ENCODE measurements at places on chromosomes 12 and 14.

DNA sequence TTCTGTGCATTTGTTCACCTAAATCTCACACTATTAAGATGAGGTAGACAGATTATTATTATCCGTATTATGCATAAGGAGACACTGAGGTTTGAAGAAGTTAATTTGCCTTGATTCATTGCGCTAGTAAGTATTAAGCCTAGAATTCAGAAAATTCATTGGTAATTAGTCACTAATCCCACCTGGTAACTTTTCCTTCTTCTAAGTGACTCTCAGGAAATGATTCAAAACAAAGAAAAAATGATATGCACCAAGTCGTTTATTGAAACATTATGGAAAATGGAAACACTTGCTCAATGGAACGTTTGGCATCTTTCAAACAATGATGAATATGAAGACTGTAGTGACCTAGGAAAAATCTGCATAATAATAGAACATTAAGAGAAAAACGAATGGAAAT lies 15.2 kb downstream of the RFX4 start:
- no peak for DNase-seq

DNA sequence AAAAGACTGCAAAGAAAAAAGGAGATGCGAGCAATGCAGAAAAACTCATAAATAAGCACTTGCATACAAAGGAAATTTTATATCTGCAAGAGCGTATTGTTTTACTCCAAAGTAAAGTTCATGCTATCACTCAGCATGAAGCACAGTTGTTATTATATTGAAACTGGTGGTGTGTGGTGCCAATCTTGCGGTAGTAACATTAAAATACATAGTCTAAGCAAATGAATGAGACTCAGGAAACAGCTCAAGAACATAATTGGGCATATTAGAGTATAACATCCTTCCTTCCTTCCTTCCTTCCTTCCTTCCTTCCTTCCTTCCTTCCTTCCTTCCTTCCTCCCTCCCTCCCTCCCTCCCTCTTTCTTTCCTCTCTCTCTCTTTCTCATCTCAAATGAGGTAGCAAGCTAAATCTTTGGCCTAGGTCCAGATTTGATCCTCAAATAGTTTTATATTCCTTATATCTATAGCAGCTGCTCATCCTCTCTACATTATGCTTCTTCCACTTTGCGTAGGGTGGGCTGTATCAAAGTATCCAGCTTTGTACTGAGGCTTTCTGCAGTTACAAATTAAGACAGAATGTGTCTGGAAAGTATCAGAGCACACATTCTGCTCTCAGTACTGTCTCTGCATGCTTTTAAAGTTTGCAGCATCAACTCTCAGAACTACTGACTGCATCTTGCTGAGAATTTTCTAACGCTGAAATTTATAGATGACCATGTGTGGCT lies 718.3 kb downstream of the RERGL start:
- no peak for DNase-seq

DNA sequence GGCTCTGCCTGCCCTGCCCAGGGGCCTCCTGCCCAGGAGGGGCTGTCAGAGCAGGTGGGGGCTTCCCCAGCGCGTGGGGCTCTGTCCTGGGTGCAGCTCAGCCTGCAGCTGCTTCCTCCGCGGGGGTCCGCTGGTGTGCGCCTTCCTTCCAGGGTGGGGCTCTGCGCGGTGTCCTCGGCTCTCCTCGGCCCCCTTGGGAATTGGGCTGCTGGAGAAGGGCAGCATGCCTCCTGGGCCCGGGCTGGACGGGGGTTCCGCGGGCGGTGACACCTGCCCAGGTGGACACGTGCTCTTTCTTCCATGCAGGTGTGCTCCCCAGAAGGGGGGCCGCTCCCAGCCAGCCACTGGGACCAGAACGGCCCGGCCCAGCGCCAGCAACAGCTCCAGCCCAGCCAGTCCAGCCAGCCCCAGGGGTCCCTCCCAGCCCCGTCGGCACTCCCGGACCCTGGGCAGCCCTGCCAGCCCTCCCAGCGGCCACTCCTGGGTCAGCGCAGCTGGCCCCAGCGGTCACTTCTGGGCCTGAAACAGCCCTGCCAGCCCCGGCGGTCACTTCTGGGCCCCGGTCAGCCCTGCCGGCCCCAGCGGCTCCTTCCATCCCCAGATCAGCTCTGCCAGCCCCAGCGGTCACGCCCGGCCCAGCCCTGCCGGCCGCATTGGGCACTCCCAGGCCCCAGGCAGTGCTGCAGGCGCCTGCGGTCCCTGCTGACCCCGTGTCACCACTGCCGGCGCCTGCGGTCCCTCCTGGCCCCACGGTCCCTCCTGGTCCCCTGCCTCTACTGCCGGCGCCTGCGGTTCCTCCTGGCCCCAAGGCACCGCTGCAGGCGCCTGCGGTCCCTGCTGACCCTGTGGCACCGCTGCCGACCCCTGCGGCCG lies 19.1 kb downstream of the FBRSL1 start:
- DNase-seq = no peak

DNA sequence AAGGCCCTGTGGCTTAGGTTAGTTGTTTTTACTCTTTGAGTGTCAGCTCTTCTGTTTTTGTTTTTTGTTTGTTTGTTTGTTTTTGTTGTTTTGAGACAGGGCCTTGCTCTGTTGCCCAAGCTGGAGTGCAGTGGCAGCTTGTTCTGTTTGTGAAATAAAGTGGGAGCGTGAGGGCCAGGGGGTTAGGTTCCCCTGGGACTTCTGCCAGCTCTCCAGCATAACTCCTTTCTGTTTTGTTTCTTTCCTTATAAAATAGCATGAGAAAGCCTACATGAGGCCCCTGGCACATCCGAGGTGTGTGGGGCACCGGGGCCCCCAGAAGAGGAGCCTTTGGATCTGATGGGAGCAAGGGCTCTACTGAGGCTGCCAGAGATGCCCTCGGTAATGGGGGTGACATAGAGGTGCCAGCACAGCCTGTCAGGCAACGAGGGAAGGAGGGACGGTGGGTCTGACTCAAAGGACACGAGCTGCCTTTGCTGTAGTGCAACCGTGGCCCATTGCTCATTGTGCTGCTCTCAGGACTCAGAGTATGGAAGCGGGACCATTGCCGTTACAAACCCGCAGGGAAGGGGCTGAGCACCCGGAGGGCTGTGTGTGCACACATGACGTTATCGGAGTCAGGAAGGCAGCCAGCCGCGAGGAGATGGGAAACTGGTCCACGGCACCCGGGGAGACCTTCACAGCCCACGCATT lies 9.1 kb upstream of the SERPINA11 start:
- no peak for DNase-seq

- no peak for DNase-seq
Measured at GRCh38 chr14:64170181-64170580, 124.0 kb downstream of the ESR2 start.

DNA sequence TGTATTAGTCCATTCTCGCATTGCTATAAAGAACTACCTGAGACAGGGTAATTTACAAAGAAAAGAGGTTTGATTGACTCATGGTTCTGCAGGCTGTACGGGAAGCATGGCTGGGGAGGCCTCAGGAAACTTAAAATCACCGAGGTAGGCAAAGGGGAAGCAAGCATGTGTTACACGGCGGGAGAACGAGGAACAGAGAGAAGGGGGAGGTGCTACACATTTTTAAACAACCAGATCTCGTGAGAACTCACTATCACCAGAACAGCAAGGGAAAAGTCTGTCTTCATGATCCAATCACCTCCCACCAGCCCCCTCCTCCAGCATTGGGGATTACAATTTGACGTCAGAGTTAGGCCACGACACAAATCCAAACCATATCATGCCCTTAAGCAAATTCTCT lies 13.3 kb upstream of the MAX start:
- DNase-seq = no peak

GRCh38 chr12:41221491-41221890 lies 33.4 kb downstream of the PDZRN4 start:
- no peak for DNase-seq

DNA sequence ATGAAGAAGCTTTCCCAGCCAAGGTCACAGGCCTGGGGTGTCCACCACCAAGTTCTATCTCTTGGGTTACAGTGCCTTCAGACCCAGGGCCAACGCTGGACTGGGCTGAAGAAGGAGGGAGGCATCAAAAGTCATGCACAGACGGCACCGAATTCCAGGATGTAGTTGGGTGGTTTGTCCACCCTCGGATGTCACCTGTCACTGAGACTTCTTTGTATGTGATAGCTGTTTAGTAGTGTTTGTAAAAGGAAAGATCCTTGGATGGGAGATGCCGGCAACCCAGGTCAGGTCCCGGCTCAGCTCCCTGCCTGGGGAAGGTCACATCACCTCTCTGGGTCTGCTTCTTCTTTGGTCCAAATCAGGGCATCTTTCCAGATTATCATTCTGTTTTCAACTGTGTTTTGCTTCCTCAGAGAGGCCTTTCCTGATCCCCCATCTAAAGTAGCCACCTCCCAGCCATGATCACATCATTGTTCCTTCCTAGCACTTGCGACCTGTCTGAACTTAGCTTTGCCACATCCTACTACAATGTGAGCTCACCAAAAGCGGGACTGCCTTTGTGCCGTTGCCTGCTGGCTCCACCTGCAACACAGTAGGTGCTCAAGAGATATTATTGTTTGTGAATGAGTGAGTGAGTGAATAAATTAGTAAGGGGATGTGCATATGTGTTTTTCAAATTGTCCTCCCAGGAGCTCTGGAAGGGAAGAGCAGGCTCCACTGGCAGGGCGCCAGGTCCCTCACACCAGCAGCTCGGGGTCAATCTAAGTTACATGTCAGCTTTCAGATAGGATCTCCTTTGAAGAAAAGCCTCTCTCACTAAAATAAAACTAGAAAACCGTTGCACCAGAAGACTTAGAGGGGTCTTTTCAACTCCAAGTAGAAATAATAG lies 2.1 kb downstream of the TSPAN11 start:
- no peak for DNase-seq

DNA sequence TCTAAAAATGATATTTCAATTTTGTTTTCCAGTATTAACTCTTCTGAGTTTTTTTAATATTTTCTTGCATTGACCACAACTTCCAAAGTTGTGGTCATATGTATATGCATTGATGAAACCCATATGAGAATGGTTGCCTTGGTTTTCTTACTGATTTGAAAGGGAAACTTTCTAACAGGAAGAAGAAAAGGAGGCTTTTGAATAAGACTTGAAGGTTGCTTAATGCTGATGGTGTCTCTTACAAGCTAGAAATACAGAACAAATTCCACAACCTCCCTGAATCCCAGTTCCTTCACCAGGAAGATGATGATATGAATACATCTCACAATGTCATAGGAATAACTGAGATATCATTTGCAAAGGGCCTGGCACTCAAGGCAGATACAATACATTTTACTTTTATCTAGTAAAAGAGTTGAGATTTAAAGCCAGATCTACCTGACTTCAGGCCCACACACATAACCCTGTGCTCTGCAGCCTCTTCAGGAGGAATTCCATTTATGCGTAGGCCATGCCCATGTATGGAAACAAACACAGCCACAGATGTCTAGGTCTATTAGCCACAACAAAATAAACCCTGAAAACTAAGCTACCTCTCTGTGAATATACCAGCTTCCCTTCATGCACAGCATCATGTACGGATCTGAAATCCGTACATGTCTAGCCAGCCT lies 165.4 kb upstream of the PLEKHG7 start:
- DNase-seq = no peak
